ENCODE measurements at places on chromosomes 6 and 20.

DNA sequence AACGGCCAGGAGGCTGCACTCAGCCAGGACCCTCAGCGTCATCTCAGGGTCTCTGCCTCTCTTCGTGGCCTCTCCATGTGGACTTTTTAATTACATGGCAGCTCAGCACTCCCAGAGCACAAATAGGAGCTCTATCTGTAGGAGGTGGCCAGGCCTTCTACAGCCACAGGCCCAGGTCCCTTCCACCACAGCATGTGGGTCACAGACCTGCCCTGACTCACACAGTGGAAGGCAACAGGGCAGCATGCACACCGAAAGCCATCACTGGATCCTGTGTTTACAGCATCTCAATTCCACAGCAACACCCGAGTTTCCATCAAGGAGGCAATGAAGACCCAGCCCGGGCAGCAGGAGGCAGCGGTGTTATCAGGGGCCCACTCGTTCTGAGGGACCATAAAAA lies 65.8 kb upstream of the CD93 start:
- no peak for DNase-seq

DNA sequence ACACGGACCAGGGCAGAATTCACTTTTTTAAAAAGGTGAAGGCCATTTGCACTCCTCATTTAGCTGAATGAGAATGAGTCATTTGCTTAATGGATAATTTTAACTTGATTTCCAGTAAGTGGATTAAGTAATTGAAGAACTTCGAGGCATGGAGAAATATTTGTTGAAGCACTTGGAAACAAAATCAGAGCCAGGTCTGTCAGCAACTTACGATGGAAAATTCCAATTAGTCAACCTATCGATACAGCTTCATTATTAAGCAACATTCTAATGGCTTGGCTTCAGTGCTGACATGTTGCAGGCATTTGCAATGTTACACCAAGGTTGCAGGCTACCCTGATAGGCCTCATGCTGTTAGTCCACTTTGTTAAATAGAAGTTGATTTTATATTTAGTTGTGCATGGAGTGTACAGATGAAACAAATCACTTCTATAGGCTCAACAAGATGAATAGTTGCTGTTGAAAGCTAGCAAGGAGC lies 423.5 kb upstream of the SLC35B3 start:
- no peak for DNase-seq

DNA sequence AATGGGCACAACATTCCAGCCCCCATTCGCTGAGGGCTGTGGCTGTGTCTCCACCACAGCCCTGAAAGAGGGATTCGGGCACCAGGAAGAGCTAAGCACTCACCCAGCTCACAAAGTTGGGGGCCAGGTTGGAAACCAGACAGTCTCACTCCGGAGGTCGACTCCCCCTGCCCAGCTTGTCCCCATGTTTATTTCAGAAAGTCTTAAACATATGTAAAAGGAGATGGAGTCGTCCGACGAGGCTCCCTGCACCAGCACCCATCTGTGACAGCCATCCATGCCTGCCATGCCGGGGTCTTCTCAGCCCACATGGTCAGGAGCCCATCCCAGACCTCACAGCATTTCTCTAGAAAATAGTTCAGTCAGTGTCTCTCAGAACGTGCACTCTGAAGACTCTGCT lies 63.6 kb upstream of the STX16 start:
- no peak for DNase-seq

GRCh38 chr6:113980937-113981554 lies 10.1 kb upstream of the HDAC2 start:
- DNase-seq = no peak

DNA sequence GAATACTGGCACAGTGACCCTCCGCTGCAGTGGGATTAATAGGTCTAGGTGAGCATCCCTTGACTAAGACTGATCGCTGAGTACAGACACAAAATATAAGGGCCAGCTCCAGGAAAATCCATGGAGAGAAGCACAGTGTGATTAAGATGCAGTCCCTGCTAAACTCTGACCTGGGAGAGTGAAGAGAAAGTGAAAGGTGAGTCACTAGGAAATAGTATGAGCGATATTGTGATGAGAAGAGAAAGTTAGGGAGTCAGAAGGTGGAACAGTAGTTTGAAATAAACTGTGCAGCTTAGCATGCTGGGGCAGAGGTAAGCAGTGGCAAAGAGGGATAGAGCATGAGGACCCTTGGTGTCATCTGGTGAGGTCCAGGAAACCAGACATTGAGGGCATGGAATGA lies 278.6 kb upstream of the MAP3K7 start:
- no peak for DNase-seq

DNA sequence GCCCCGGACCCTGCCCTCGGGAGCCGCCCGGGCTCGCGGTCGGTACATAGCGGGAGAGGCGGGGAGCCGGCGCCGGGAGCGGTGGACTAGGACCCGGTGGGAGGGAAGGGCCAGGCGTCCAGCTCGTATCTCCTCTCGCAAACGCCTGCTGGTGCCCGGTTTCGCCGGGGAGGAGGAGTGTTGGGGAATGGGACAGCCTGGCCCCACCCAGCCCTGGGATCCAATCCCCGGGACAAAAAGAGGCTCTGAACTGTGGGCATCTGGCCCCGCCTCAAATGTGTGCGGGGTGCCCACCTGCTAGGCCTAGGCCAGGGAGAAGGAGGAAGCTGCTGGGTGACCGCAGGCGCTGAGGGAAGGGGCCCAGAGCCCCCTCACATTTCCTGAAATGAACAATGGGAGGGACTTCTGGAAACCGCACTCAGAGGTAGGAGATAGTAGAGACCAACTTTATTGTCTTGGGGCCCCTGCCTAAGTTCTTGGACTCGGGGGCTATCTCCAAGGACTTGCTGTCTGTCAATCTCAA lies at the start of gene KCNK17:
Gene KCNK17 (minus strand): TSS at position 147 of the 523 bp plus-strand sequence. CDS start 99 bp downstream, at position 48.
- DNase-seq = no peak

DNA sequence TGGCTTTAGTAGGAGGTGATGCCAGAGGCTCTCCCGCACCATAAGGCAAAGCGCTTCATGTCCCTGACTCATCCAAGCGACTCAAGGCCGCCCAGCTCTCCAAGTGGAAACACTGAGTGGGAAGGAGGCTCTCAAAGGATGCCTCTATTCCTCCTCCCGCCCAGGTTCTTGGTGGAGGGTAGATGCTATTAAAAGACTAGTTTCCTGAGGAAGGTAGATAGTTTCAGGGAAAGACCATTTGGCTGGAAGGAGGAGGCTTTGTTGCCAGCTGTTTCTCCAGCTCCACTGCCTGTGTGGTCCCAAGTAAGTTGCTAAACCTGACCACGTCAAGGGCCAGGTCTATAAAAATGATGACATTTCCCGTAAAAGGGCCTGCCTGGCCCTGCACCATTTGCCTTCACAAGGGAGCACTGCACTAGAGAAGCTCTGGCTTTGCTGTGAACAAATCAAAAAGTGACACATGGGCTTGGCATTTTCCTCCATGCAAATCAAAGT lies 48.2 kb downstream of the GMDS start:
- DNase-seq = no peak

DNA sequence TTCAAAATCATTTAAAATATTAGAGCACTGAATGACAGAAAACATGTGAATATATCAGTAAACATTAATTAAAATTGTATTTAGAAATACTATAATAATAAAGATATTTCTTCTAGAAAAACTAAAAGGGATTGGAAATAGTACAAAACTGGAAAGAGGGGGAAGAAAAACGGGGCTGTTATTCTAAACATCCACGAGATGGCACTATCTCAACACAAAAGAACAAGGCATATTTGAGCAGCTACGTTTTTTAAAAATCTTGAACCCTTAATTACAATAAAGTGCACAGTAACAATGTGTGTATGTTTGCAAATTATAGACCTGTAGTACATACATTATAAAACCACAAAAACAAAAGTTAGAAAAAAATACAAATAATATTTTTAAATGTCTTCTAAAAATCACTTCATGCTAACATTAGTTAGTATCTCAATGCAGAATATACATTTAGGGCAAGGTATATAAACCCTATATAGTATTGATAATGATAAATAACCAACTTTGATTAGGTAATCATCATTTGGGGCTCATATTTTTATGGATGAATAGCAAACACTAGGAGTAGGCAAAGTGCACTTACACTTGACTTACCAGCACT lies 42.5 kb upstream of the PNISR start:
- no peak for DNase-seq

- no peak for DNase-seq
These were observed 34.6 kb downstream of the TAF8 start for GRCh38 chr6:42084889-42085288.

DNA sequence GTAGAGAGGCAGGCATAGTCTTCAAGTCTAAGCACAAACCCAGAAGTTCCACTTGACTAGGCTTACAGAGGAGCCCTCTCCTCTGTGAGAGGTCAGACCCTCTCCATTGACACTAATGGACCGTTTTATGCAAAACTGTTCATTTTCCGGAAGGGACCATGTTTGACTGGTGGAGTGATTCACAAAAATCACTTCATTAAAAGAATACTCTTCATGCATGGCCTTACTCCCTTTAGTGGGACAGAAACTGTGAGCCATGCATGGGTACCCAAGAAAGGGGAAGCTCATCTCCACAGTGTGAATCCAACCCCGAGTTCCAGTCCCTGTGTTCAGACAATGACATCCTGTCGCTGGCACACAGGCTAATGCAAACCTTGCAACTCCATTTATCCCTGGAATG lies 63.2 kb downstream of the OLIG3 start:
- DNase-seq = no peak

GRCh38 chr20:63296531-63297299 lies 3.7 kb downstream of the COL20A1 start:
- DNase-seq = no peak

DNA sequence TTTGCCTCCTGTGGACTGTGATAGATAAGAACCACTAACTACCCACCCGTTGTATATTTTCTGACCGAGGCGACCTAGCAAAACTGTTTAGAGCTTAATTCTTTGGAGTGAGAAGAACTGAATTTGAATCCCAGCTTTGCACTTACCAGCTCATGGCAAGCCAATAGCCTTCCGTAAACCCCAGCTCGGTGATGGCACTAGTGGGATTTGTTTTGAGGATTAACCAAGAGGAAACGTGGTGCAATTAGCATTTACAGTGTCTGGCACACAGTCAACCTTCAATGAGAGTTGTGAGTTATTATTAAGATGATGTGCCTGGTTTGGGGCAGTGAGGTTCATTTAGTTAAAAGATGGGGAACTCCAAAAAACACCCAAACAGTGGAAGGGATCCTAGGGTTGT lies 12.3 kb upstream of the DSP start:
- no peak for DNase-seq

DNA sequence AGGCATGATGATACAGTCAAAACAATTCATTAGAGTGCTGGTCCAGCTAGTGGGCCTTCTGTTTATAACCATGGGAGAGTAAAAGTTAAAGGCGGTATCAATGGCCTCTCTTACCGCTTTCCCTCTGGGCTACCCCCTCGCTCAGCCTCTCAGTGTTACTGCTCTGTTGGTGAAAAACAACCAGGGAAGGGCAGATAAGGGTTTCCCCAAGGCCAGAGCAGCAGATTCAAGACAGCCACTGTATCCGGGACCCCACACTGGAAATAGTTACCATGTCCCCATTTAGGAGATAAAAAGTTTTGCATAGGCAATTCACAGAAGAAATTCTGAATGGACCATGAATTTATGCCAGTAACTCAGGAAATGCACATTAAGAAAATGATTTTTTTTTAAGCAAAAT lies 13.4 kb downstream of the SCGN start:
- no peak for DNase-seq

DNA sequence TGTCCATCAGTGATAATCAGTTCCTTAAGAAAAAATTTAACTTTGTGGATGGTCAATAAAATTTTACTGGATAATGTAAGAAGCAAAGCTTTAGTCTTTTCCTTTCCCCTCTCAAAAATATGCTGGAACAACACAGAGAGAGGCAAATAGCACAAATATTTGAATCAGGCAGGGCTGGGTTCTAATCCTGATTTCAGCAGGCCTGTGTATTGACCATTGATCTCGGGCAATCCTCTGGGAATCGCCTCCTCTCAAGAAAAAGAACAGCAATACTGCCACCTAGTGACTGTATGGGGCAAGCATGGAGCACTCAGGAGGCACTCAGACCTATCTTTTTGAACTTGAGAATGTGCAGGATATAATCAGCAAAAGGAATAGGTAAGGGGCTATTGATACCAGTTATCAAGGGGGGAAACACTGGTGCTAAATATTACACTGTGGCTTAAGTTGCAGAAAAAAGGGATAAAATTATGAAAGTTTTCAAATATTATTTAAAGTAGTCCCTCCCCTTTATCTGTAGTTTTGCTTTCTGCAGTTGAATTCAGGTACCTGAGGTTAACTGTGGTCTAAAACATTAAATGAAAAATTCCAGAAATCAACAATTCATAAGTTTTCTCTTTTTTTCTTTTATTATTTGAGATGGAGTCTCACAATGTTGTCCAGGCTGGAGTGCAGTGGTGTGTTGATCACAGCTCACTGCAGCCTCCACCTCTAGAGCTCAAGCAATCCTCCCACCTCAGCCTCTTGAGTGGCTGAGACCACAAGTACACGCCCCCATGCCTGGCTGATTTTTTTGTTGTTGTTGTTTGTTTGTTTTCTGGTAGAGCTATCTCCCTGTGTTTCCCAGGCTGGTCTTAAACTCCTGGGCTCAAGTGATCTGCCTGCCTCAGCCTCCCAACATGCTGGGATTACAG lies 91.8 kb upstream of the NHSL1 start:
- DNase-seq = no peak

GRCh38 chr20:47878601-47879027 lies 93.3 kb upstream of the SULF2 start:
- no peak for DNase-seq

DNA sequence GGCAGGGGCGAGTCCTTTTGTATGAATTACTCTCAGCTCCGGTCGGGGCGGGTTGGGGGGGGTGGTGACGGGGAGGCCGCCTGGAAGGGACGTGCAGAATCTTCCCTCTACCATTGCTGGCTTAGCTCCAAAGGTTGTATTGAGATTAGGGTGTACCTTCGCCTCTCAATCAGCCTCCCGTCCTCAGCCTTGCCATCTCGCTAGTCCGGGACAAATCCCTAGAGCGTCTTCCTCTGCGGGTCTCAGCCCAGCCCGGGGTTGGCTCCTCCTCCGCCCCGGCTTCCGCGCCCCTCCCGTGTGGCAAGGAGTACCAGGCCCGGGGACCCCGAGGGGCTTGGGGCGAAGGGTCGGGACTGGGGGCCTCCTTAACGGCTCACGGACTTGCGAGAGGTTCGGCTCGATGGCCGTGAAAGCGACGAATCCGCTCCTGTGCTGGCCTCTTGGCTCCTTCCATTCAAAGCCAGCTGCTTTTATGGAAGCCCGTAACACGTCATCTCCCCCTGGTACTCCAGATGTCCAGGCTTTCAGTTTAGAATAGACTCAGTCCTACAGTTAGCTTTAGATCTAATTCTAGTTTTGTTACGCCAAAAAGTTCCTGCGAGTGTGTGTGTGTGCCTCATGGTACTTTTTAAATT lies 636 bp upstream of the EEF1A1 start:
- no peak for DNase-seq

DNA sequence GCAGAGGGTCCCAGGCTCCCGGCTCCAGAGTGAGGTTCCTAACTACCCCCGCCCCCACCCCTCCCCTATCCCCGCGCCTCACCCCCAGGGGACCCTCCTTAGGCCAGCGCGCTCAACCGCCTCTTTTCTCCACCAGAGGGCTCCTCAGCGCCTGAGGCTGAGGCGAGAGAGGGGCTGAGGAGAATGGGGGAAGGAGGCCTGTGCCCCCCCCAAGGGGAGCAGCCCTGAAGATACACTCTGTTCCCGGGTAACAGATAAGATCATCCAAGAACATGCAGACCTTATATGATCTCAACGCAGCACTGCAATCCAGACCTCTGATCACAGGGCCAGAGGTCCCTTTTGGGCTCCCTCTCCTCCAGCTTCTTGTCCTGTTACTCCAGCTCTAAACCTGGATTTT lies 43.3 kb upstream of the MRPS10 start:
- DNase-seq = peak; percentile 20

GRCh38 chr6:105874835-105875626 lies 211.1 kb upstream of the PRDM1 start:
- DNase-seq = no peak

All from activated naive CD4-positive, alpha-beta T cell (primary cell).